ENCODE measurements at places on chromosomes 5 and 9. TPM values are rescaled to one million over a fixed set of nuclear protein-coding genes. Genes with fewer than 3 reads are reported as not detected.

GRCh38 chr9:88799541-88800328 lies 191.5 kb upstream of the S1PR3 start:
- no peak for DNase-seq

Gene MYOZ3
- 0.15 TPM for total RNA-seq

Gene GABRB2
- total RNA-seq = 2.5 TPM

GRCh38 chr5:134099939-134100282 lies 14.6 kb upstream of the TCF7 start:
- no peak for DNase-seq

- DNase-seq = no peak
Measured at GRCh38 chr5:108857905-108858304, 110.2 kb downstream of the FER start.

Gene CMYA5
- total RNA-seq = 132 TPM

All from breast epithelium (tissue), 4 donors.